ENCODE measurements at places on chromosomes 4 and X. TPM values are rescaled to one million over a fixed set of nuclear protein-coding genes. Genes with fewer than 3 reads are reported as not detected.

Gene HSFX4
- not detected for total RNA-seq

Gene PDGFRA
- total RNA-seq: 100 TPM

Gene BRS3
- not detected for total RNA-seq

Gene ADAD1
- not detected for total RNA-seq

Gene GABRG1
- total RNA-seq: 0.18 TPM

Gene SMAD1
- 35.6 TPM for total RNA-seq

Gene ZCCHC12
- 2.1 TPM for total RNA-seq

Gene CXCL8
- 8.8 TPM for total RNA-seq

Gene TRPC5OS
- not detected for total RNA-seq

Gene PPP4R3C
- total RNA-seq: not detected

Gene CNGA2
- not detected for total RNA-seq

Gene SLC7A11
- 3.0 TPM for total RNA-seq

Gene ELF2
- total RNA-seq: 58.2 TPM

Gene CFAP299
- total RNA-seq: not detected

Gene SPOCK3
- 2.7 TPM for total RNA-seq

Gene SMARCA1
- 116 TPM for total RNA-seq

Gene PCSK1N
- 42.8 TPM for total RNA-seq

Gene CT45A1
- not detected for total RNA-seq

Data from mesothelial cell of epicardium (in vitro differentiated cells).